ENCODE measurements at places on chromosomes 1 and 21.

- DNase-seq = peak; percentile 91
Measured at GRCh38 chr1:15949453-15950245, 26.3 kb downstream of the ZBTB17 start.

DNA sequence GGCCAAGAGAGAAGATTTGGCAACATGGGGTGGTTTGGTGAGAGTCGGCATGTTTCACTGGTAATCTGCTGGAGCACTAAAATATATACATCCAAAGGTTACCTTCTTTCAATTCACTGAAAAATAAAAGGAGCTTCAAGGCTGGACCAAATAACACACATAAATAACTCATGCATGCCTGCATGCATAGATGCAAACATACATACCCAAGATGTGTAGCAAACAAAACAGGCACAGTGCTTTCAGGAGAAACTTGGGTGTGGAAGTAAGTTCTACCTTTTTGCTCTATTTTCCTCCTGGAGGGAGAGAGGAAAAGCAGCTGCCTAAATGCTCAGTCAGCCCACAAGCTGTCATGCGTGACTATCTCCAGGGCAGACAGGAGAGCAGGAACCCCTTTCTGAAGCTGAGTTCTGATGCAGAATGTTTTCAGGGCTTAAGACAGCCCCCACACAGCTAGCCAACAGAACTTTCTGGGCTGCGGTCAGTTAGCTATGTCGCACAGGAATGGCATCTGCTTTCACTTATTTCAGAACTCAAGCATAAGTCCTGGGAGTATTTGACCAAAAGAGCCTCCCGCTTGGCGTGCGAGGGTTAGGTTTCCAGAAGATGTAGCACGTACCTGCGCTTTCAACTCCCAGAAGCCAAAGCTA is 166.2 kb downstream of the TOMM20 start:
- DNase-seq = no peak

DNA sequence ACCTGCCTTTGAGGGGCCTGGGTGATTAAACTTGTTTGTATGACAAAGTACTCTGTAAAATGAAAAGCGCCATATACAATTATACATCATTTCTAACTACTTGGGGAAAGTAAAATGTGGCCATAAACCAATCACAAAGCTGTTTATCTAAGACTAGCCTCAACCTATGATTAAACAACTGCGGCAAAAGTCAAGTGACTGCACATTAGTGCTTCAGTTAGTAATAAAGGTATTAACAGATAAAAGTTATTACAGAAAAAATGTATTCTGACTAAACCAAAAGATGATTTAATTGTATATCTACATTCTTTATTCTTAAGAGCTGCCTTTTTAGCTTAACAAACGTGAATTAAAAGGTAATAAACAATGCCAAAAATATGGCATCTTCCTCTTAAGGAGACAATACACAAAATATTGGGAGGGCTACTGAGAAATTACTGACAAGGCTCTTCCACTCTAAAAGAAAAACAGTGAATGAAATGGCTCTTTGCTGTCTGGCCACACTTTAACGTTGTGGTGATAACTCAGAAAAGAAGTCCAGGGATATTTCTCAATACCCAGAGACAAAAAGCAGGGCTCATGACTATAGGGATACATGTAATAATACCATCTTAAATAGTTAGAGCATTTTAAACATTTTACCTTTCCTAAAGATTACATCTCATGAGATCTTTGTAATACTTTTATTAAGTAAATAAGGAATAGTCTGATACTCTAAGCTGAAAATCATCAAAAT is 8.6 kb downstream of the ARHGAP29 start:
- no peak for DNase-seq

- no peak for DNase-seq
Measured at GRCh38 chr1:212520299-212520698, 87.6 kb downstream of the NENF start.

DNA sequence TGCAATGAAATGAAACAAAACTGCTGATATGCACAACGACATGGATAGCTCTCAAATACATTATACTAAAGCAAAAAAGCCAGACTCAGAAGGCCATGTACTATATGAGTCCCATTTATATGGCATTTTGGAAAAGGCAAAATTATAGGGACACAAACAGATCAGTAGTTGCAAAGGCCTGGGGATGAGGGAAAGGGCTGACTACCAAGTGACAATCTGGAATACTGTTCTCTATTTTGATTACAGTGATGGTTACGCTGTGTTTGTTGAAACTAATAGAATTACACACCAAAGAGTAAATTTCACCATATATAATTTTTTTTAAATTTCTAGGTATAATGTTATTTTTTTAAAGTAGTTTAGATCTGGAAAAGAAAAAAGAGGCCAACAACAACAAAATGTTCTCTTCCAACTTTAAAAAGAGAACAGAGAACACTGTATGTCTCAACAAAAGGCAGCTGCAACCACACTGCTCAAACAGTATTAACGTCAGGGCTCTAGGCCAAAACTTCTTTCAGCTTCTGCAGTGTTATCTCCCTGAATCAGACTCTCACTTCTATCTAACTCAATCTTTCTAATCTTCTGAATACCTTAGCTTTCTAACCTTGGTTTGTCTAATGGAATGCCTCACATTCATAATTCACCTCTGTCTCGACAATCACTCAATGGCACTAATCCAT is 75.8 kb downstream of the FOXJ3 start:
- DNase-seq = no peak
